Activated CD4-positive, alpha-beta T cell treated with anti-CD3 and anti-CD28 coated beads for 24 hours (primary cell): ENCODE measurements at places on chromosomes 16 and 17.
A peak's percentile ranks its signal among the peaks of the same experiment; 100 is the strongest.

DNA sequence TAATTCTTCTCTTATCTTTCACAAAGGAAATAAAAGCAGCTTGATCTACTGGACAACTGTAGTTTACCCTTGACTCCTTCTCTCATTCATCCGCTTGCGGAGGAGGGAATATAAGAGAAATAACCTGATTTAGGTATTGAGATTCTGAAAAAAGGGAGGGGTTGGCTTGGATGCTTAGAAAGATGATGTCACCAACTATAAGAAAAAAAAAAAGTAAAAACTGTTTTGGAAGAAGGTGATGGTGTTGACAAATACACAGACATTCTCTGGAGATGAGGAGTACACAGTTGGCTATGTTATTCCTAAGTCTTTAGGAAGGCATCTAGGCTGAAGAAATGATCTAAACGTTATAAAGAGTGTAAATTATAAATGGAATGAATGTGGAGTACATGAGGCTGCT, 103.3 kb downstream of the TMEM114 start:
- no peak for DNase-seq

DNA sequence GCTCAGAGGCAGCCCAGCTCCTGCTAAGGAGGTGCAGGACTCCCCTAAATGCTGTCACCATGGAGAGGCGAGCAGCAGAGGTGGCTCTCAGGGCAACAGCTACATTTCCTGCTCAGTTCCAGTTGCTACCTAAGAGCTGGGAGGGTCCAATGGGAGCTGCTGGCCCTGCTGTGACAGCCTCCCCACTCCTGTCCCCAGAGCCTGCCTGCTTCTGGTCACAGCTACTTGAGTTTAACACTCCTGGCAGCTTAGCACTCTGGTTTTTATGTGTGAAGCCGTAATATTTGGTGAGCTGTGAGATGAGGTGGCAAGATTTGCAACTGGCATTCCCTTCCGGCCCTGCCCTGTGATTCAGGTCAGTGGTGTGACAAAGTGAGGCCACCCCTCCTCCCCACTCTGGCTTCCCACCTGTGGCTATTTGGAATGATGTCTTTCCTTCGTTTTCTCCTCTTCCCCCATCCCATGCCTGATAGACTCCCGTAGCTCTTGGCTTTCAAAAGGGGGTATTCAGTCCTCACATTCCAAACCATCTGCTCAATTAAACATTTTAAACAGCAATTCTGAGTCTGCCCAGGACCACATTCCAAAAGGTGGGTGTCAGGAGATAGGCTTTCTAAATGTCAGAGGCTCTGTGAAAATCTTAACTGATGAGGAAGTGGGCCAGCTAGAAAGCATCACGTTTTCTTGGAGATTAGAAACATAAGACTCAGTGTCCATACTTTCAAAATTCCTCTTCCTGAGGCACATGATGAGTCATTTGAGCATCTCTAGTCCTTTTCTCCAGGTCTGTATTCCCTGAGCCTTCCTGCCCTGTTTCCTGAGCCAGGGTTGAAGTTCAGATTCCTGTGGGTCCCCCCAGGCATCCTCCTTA, 42.6 kb upstream of the SKAP1 start:
- no peak for DNase-seq

- DNase-seq, result no peak
These were observed 7.1 kb upstream of the NFATC3 start for GRCh38 chr16:68077866-68078700.

DNA sequence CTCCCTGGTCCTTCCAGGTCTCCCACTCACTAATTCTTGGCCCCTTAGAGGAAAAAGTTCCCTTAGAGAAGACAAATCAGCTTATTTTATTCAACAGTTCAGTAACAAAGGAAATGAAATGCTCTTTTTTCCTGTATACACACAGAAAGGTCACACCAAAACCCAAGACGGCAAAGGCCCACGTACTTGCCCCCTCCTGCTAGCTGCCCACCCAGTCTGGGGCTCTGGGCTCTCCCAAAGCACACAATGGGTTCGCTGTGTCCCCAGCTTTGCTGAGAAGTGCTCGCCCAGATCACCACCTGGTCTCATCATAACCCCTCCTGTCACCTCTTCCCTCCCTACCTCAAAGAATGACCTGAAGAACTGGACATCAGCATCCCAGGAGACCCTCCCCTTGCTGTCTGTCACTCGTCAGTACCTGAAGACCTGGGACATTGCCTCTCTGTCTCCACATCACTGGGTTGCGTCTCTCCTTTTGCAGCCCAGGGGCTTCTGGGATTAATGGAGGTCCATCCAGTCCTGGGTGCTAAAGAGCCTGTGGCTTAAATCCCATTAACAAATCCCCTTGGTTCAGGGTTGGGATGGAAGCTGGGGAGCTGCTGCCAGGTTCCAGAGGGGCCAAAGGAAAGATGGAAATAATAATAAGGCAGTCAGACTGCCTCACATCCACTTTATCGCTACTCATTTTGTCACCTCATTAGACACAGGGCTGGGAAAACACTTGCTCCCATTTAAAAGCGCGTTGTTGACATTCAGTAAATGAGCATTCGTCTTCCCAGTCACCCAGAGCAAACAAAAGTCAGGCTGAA, 3.3 kb downstream of the SLC6A4 start:
- no peak for DNase-seq

DNA sequence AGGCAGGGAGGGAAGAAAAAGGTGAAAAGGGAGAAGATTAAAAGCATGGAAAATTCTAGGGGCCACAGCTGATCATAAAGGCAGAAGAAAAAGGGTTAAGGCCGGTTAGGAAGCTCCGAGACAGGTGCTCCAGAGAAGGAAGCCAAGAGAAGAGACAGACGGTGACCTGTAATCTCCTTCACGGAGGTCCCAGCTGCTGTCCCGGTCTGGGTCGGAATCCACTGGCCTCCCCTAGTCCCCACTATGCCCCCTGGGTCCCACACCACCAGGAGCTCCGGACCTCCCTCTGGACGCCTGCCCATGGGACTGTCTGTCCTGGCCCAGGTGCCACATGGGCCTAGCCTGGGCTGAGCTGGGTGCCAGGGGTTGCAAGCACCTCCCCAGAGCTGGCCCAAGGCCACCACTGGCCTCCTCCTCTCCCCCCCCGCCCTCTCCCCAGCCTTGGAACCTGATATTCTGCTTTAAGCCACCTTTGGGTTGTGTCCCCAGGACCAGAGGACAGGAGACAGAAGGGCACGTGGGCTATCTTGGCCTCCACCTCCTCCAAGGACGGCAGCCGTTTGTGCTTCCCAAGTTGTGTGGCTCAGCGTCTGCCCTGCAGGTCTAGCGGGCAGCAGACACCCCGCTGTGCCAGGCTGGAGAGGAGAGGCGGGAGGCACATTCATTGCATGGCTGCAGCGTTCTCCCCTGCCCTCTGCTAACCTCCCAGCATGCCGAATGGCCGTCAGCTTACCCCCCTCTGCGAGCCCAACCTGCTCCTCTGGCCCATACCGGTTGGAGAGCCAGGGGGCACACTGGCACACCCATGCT, 102.4 kb downstream of the ENGASE start:
- DNase-seq, result no peak

DNA sequence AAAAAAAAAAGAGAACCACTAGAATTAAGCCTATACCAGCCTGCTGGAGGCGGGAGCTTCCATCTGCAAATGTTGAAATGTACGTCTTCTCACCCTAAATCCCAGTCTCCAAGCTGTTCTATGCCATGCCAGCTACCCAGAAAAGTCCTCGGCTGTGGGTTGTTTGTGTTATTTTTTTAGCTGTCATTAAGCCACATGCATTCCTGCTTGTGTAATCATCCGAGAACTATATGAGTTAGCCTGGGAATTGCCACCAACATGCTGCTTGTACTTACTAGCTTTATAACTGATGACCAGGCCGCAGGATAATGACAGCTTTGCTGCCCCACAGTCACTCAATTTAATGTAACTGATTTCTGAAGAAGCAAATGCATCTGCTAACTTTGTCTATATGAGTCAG, 313.9 kb upstream of the SALL1 start:
- no peak for DNase-seq

DNA sequence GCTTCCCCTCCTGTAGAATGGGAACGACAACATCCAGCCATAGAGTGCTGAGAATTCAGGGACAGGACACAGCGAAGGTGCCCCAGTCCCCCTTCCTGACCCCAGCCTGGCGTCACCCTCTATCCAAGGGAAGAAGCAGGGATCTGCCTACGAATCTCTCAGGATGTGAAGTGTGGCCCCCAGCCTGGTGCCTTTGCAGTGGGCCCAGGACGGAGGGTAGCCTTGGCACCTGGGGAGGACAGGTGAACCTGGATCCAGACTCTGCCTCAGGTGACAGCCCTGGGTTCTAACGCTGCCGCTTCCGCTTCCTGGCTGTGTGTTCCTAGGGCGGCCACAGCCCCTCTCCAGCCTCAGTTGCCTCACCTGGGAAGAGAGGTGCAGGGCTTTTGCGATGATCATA, 36.4 kb downstream of the JPH3 start:
- no peak for DNase-seq

GRCh38 chr16:22191532-22192260, 14.4 kb upstream of the EEF2K start:
- DNase-seq, result no peak

DNA sequence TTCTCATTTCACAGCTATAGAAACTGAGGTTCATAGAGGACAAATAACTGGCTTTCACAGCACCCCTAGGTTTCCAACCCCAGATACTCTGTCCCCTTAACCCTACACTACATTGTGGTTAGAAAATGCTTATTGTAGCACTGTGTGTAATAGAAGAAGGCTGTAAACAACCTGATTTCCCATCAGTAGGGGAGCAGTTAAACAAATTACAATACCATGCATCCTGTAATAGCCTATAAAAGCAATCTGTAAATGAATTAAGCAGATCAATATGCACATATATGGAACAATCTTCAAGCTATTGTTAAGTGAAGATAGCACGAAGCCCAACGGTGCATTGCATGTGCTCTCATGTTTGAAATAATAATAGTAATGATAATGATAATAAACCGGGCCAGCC, 39.2 kb upstream of the XPO6 start:
- DNase-seq, result no peak

DNA sequence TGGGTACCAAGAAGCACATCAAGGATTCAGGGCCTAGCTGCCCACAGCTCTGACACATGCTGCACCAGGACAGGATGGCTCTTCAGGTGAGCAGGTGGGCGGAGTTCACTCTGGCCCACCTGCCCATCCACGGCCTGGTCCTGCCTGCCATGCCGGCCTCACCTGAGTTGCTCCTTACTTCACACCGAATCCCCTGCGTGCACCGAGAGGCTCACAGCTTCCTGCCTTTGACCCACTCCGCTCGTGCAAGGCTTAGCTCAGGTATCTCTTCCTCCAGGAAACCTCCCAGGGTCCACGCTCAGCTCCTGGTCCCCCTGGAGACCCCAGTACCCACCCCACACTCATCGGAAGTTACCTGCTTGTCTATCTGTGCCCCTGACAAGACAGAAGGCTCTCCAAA, 21.6 kb upstream of the TNRC6C start:
- DNase-seq, result no peak

GRCh38 chr17:70945386-70945785, 776.1 kb downstream of the KCNJ2 start:
- no peak for DNase-seq

DNA sequence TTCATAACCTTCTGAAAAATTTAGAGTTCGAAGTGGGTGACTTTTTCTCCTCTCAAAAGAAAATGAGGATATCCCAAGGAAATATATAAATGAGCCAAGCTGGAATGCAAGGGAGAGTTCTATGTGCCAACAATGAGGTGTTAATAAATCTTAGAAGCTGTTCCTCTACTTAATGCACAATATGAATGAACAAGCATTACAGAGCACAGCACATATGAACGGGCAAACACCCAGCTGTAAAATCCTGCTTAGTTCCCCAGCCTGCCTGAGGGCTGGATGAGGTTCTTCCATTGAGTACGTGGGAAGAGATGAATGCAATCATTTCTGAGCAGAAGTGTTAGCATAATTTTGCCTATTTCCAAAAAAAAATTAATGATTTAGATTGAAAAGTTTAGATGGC, 58.1 kb downstream of the WDR59 start:
- DNase-seq, result no peak

DNA sequence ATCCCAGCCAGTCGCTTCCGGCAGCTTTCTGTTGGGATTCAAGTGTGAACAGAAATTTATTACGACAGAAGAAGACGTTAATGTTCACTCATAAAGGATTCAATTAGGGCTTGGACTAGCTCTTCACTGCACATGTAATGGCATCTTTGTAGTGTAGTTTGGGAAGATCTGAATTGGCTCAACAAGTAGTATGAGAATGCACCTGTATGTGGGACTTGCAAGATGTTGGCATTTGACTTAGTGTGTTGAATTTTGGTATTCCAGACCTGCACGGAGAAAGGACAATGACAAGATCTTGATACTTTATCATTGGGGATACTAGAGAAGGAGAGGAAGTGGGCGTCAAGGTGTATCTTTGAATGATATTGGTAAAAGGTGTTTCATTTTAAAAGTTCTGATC, 1.2 kb downstream of the PSMD11 start:
- no peak for DNase-seq

- no peak for DNase-seq
These were observed 1.4 kb upstream of the CYB561 start for GRCh38 chr17:63447471-63448009.

- DNase-seq, result no peak
These were observed 95.3 kb upstream of the XYLT1 start for GRCh38 chr16:17566075-17566474.

- no peak for DNase-seq
These were observed 11.0 kb downstream of the CHMP6 start for GRCh38 chr17:81002409-81003361.

DNA sequence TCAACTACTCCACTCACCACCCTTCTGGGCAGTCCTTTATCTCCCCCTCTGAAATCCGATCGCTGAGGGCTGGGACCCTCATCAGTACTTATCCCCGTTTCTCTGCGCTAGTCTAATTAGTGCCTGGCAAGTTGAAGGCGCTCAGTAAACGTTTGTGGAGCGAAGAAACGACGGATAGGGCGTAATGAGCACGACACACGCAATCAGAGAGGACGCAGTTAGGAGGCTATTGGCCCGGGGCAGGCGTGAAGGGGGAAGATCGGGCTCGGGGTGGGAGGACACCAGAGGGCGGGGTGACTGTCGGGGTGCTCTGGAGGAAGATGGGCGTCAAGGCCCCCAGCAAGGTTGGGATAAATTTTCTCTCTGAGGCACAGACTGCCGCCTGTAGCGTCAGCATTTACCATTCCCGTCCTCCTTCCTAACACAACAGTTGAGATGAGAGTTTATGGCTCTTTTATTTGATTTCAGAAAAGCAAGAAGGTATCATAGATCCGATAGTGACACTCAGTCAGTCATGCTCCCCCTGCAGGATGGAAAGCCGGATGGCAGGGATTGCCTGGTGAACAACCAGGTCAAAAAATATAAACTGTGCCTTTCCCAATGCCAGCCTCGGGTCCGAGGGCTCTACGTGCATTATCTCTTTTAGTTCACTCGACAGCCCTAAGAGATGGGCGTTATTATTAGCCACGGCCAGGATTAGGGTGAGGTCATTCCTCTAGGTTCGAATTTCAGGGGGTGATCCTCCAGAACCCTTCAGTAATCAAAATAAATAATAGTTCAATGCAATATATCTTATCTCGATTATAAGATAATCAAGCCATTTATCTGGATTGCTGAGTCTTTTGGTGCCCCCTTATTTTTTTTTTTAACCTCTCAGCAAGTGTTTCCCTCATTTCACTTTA, 9.5 kb upstream of the ARL4D start:
- peak; percentile 63 for DNase-seq
